DMS79 treated with DMSO at 0.1 percent for 48 hours (cell line): ENCODE measurements at places on chromosomes 4 and X.

DNA sequence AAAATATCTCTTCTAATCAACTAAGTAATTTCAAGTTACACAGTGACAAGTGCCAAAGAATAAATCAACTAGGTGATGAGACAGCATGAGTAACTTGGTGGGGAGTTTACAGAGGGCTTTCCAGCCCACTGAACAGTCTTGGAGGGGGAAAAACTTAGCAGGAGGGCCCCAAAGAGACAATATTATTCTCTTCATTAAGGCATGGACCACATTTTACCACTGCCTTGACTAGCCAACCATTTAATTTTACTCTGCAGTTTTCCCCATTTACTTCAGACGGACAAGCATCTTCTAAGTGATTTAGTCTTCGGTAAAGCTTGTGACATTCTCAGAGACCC lies 25.3 kb upstream of the GATB start:
- no peak for DNase-seq

- DNase-seq: no peak
Measured at GRCh38 chrX:149462849-149463248, 42.3 kb downstream of the IDS start.

GRCh38 chr4:82553020-82553419 lies 8.8 kb downstream of the TMEM150C start:
- no peak for DNase-seq

- no peak for DNase-seq
Measured at GRCh38 chrX:114626323-114626722, 42.4 kb downstream of the HTR2C start.

GRCh38 chrX:69015564-69016292 lies 149.5 kb downstream of the PJA1 start:
- no peak for DNase-seq

DNA sequence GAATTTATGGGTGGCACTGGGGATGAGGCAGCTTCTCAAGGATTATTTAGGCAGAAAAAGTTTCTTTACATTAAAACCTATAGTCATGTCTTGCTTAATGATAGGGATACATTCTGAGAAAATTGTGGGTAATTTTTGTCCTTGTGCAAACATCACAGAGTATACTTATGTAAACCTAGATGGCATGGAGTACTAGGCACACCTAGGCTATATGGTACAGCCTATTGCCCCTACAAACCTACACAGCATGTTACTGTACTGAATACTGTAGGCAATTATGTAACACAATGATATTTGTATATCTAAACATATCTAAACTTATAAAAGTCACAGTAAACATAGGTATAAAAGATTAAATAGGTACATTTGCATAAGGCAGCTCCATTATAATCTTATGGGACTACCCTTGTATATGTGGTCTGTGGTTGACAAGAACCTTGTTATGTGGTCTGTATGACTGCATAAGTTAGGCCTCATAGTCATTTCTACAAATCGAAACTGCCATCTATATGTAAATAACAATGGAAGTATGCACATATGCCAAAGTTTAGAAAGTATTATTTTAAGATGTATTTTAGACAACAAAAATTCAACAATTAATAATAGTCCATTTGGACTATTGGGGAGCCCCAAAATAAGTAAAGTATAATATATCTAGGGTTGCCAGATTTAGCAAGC lies 87.3 kb downstream of the CFAP299 start:
- no peak for DNase-seq

DNA sequence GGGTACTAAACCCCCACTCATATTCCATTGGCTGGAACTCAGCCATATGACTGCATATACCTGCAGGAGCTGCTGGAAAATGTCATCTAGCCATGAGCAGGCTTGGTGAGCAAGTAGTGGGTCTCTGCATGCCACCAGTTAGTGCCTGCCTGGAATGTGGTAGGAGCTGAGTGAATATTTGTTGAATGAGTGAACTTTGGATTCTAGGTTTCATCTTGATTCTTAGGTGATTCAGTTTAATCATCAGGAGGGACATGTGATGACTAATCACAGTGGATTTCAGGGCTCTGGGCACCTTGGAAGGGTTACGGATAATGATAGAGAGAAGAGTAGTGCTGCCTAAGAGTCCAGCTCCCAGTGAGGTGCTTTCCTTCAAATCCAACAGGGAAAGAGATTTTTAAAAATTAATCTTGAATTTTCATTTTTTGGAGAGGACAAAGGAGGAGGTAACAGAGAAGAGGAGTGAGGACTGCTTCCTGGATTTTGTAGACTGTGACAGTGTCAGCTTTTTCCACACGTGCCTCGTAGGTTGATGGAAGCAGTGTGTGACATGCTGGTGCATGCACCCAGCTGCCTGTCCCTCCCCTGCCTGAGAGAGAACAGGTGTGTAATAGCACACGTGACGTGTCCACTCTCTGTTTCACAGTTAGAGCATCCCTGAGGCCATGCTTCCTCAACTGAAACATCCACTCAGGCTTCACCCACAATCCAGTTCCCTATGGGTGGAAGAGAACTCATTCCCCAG lies 30.4 kb downstream of the NHS start:
- DNase-seq: no peak

DNA sequence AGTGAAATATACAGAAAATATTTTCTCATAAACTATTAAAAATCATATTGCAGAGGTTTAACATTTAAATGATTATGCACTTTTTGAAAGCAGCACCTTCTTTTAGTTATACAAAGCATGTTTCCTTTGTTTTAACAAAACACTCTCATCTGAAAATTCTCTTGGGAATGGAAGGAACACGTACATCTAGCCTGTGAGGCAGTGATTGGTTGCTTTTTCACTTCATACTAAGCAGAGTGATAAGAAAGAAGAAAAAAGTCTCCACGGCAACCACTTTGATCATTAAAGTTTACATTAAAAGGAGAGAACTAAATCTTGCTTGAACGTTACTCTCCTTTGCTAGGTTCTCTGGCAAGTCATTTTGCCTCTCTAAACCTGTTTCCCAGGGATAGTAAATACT lies 41.7 kb upstream of the H2AZ1 start:
- no peak for DNase-seq

- DNase-seq: no peak
Measured at GRCh38 chr4:22504922-22505321, 10.9 kb downstream of the ADGRA3 start.

DNA sequence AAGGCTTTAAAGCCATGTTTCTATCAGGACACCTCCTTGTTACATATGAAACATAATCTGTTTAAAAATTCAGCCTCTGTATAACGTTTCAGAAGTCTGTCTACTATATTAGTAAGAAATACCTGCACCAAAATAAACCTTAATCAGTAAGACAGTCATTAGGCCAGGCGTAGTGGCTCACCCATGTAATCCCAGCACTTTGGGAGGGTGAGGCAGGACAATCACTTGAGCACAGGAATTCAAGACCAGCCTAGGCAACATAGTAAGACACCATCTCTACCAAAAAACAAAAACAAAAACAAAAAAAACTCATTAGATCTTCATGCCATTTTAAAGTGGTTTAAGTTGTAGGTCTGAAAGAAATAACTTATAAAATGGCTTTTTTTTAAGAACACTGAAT lies 107.5 kb upstream of the STIM2 start:
- DNase-seq: no peak

DNA sequence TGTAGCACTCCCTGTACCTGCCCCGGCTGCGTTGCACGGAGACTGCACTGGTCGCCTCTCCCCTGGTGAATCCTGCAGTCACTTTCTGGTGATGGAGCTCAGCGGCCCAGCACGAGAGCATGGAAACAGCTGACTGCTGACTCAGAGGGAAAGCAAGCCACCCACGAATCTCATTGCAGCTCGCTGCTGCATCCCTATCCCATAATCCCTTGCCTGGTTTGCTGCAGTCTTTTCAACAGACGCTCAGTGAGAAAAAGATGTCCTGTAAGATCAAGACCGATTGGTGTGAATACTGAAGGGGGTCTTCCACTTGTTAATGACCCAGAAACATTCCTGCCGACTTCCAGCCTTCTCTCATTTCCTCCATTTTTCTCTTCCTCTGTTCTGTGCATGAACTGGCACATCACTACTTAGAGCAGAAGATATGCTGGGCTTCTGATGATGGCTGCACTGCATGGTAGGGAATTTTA lies 52.9 kb downstream of the TRIM2 start:
- no peak for DNase-seq
